ENCODE measurements at places on chromosomes 13 and 19.

GRCh38 chr19:17405250-17406045 is at the start of gene BST2:
BST2 (minus strand) TSS chr19:17405630; CDS start chr19:17405575, 55 bp downstream.
- no peak for DNase-seq

GRCh38 chr19:38766276-38767047 is 6.9 kb downstream of the LGALS7 start:
- DNase-seq: no peak

GRCh38 chr13:83824120-83824519 is 58.2 kb downstream of the SLITRK1 start:
- DNase-seq: no peak

DNA sequence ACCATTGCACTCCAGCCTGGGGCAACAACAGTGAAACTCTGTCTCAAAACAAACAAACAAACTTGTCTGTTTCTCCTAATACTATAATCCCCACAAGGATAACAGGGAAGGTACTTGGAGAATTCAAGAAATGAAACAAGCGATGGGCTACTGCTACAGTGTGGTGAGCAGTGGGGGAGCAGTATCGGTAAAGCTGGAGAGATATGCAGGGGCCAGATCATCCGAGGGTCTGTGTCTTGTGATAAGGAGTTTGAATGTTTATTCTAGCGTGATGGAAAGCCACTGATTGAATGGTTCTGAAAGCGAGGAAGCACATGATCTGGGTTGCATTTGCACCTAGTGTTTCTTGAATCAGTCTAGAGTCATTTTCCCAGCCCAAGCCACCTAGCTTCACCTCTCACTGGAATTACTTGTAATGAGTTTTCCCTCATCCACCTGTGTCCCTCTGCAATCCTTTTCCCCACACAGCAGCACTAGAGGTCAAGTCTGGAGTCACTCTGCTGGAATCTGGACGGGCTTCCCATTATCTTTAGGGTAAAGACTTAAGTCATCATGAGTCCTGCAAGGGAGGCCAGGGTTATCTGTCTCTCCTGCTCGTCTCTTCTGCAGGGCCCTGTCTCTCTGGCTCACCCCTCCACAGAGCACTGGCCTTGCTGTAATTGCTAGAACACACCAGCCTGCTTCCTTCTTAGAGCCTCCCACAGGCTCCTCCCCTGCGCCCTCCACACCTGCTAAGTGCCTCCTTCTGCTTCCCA is 162.3 kb downstream of the KLF5 start:
- DNase-seq: no peak

- no peak for DNase-seq
Measured at GRCh38 chr13:106212386-106213010, 323.0 kb downstream of the EFNB2 start.

DNA sequence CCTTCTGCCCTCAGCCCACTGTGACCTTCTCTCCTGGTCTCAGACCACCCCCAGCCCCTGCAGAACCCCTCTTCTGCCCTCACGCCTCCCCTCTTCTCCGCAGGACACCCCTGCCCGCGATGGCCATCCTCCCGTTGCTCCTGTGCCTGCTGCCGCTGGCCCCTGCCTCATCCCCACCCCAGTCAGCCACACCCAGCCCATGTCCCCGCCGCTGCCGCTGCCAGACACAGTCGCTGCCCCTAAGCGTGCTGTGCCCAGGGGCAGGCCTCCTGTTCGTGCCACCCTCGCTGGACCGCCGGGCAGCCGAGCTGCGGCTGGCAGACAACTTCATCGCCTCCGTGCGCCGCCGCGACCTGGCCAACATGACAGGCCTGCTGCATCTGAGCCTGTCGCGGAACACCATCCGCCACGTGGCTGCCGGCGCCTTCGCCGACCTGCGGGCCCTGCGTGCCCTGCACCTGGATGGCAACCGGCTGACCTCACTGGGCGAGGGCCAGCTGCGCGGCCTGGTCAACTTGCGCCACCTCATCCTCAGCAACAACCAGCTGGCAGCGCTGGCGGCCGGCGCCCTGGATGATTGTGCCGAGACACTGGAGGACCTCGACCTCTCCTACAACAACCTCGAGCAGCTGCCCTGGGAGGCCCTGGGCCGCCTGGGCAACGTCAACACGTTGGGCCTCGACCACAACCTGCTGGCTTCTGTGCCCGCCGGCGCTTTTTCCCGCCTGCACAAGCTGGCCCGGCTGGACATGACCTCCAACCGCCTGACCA is 3.3 kb downstream of the LRFN3 start:
- DNase-seq: no peak

- DNase-seq: no peak
Measured at GRCh38 chr13:23822252-23822824, 66.9 kb downstream of the MIPEP start.

GRCh38 chr13:43861863-43862262 is 17.7 kb downstream of the CCDC122 start:
- no peak for DNase-seq

GRCh38 chr13:85985797-85986196 is 186.6 kb upstream of the SLITRK6 start:
- no peak for DNase-seq

- no peak for DNase-seq
Measured at GRCh38 chr13:109496216-109496615, 290.2 kb downstream of the IRS2 start.

GRCh38 chr13:65727070-65727469 is 1503.1 kb downstream of the PCDH9 start:
- no peak for DNase-seq

- no peak for DNase-seq
Measured at GRCh38 chr13:50957620-50958019, 48.0 kb downstream of the RNASEH2B start.

GRCh38 chr19:7119582-7119981 is 50.1 kb downstream of the ZNF557 start:
- DNase-seq: no peak

- DNase-seq: no peak
Measured at GRCh38 chr13:30496147-30496546, 30.4 kb upstream of the HMGB1 start.

DNA sequence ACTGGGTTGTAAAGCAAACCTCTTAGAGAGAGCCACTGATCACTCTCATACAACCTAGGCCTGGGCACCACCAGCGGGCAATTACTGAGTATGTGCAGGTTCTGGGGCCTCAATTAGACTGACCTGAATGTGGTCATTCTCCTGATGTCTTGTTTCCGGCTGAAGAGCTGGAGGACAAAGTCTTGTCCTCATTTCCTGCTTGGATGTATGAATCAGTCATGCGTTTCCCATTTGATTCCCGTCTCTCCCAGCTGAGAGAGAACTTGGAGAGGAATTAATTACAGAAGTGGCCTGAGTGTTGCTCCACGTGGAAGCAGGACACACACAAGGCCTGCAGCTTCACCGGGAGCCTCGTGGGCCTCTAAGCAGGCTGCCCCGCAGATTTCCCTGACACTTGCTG is 799.3 kb upstream of the ARGLU1 start:
- no peak for DNase-seq

GRCh38 chr19:28553005-28553404 is 659.9 kb downstream of the UQCRFS1 start:
- no peak for DNase-seq

DNA sequence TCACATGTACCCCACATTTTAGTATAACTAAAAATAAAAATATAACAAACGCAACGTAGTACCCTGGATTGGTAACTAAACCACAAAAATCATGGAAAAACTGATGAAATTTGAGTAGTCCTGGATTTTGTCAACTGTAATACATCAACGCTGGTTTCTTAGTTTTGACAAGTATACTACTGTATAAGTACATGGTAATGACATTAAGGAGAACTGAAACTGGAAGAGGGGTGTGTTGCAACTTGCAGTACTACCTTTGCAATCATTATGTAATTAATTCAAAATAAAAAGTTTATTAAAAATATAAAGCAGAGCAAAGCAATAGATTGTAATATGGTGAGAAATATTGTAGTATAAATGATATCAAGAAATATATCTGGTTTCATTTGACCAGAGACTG is 1158.0 kb upstream of the SPRY2 start:
- no peak for DNase-seq

GRCh38 chr19:49272204-49272603 is 52.8 kb downstream of the SLC6A16 start:
- no peak for DNase-seq

DNA sequence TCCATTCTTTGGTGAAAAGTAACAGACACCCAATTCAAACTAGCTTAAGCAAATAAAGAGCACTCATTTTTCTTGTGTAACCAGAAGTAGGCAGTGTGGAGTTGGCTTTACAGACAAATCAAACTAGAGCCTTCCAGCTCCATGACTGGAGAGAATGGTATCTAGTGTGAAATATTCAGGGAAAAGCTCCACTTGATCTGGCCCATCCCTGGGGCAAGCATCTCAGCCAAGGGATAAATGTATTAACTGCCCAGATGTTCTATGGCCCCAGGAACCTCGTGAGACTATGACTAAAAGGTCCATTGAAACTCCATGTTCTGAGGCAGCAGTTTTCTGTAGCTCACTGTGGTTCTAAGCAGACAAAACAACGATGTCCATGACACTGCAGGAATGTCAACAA is 49.9 kb downstream of the TBC1D4 start:
- no peak for DNase-seq

GRCh38 chr13:33262062-33262487 is 23.5 kb downstream of the STARD13 start:
- DNase-seq: no peak
